ENCODE measurements at places on chromosomes 16 and 17.

GRCh38 chr17:73510981-73511718 lies 133.1 kb downstream of the SDK2 start:
- DNase-seq: no peak

- no peak for DNase-seq
Observed at GRCh38 chr17:60087882-60088669, 9.4 kb upstream of the HEATR6 start.

- DNase-seq: no peak
Observed at GRCh38 chr16:20903899-20904506, 3.4 kb downstream of the LYRM1 start.

DNA sequence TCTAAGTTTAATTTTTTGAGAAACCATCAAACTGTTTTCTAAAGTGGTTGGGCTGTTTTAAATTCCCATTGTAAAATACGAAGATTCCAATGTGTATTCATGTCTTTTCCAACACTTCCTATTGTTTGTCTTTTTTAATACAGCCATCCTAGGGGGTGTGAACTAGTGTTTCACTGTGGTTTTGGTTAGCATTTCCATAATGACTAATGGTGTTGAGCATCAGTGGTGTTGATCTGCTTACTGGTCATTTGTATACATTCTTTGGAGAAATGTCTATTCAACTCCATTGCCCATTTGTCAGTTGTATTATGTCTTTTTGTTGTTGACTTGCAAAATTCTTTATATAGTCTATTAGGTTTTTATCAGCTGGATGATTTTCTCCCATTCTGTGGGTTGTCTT lies 239.2 kb upstream of the AXIN2 start:
- no peak for DNase-seq

GRCh38 chr17:79839356-79840268 lies at the start of gene CBX4:
Gene CBX4 (minus strand): TSS chr17:79839440. CDS start chr17:79839251, 189 bp downstream.
- DNase-seq: peak; percentile 83

GRCh38 chr17:50935221-50935995 lies 69.3 kb upstream of the TOB1 start:
- DNase-seq: no peak

- no peak for DNase-seq
Observed at GRCh38 chr17:44921122-44921882, 6.0 kb upstream of the GFAP start.

DNA sequence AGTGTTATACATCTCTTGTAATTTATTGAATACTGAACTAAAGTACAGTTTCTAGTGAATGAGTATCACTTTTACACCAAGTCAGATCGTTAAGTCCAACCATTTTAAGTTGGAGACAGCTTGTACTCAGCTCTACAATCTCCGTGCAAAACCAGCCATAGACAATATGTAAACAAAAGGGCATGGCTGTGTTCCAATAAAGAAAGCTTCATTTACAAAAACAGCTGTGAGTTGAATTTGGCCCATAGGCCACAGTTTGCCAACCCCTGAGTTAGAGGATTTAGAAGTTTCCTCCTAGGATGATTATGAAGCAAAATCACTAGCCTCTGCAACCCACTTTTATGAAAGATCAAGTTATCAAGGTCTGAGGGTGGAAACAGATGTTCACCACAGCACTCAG lies 105.7 kb upstream of the RCVRN start:
- DNase-seq: no peak

- no peak for DNase-seq
Observed at GRCh38 chr17:56629531-56630075, 36.1 kb downstream of the NOG start.

- DNase-seq: no peak
Observed at GRCh38 chr16:16915771-16916170, 536.8 kb downstream of the NPIPA7 start.

DNA sequence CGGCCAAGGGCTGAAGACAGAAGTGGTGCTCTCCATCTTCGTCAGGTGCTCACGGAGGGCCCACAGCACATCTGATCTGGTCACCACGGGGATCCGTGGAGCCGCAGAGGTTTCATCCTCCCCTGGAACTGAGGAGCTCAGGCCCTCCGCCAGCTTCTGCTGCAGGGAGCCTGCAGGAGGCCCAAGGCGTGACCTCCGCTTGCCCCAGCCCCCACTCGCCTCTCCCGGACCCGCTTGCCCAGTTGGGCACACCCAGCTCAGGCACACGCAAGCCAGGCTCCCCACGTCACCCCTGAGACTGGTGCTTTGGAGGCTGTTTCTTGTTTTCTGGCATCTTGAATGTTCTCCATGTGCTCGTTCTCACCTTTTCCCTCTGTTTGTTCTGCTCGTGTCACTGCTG lies 39.4 kb upstream of the CHMP6 start:
- no peak for DNase-seq

GRCh38 chr17:66450008-66450851 lies 147.8 kb downstream of the PRKCA start:
- no peak for DNase-seq

GRCh38 chr17:35432176-35433074 lies at the start of gene SLFN12:
Gene SLFN12 (minus strand): TSS chr17:35432500. CDS start chr17:35423028, 9,472 bp downstream.
- DNase-seq: no peak

DNA sequence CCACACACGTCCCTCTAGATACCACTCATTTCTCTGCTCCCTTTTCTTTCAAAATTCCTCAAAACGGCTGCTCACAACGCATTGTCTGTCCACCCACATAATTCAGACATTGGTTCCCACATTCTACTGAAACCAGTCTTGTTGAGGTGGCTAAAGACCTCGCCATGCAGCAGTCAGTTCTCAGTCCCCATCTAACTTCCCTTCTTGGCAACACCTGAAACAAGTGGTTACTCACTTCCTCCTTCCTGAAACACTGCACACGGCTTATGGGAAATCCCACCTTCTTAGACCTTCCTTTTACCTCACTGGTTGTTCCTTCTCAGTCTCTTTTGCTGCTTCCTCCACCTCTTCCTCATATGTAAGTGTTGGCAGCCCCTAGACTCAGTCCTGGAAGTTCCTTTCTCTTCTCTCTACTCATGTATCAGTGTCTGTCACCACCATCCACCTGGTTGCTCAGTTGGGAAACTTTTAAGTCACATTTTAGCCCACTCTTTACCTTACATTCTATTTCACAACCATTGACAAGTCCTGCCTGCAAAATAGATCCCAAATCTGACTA lies 277.1 kb downstream of the CEP112 start:
- DNase-seq: no peak

DNA sequence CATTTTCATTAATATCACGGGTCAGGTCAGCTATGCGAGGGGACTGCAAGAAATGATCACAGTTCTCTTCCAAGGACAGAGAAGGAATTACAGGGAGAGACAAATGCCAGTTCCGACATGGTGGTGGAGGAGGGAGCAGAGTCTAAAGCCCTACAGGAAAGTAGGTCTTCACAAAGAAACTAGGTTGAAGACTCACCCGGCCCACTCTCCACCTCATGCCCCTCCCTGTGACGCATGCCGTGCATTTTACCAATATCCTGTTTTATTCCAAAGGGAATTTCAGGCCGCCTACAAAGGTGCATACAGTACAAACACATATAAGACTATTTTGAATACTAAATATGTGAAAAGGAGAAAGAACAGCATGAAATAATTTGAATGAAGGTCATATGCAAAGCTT lies 56.8 kb downstream of the CDH11 start:
- no peak for DNase-seq

- no peak for DNase-seq
Observed at GRCh38 chr16:645852-646678, 3.1 kb upstream of the WDR90 start.

DNA sequence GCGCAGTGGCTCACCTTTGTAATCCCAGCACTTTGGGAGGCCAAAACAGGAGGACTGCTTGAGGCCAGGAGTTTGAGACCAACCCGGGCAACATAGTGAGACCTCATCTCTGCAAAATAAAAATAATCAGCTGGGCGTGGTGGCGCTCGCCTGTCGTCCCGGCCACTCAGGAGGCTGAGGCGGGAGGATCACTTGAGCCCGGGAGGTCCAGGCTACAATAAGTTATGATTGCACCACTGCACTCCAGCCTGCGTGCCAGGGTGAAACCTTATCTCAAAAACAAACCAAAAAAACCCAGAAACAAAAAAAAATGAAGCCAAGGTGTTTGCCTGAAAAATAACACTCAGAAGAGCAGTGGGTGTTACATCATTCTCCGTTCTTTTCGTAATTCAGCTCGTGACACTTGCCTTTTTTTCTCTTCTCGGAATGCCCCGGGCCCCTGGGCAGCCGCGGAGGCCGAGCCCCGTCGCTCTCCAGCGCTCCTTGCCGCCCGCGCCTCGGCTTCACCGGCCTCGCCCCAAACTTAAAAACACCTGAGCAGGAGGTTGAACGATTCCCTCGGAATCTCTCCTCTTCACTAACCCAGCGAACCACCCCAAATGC lies 17.0 kb downstream of the PRCD start:
- no peak for DNase-seq

GRCh38 chr17:42107597-42108576 lies 4.6 kb downstream of the DHX58 start:
- DNase-seq: peak; percentile 82

DNA sequence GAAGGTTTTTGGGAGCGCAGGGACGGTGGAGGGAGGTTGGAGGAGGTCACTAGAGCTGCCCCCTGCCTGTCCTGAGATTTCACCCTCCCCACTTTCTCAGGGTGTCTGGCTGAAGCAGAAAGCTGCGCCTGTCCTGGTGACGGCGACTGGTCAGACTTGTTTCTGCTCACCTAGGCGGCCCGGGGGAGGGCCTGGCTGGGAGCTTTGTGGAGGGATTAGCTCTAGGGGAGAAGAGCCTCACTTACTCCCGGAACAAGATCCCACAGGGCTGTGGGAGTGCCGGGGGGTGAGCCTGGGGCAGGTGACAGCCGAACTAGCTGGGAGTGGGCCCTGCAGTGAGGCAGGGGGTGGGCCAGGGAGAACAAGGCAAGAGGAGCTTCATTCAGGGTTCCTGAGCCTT lies 11.5 kb downstream of the NHERF1 start:
- peak; percentile 49 for DNase-seq

DNA sequence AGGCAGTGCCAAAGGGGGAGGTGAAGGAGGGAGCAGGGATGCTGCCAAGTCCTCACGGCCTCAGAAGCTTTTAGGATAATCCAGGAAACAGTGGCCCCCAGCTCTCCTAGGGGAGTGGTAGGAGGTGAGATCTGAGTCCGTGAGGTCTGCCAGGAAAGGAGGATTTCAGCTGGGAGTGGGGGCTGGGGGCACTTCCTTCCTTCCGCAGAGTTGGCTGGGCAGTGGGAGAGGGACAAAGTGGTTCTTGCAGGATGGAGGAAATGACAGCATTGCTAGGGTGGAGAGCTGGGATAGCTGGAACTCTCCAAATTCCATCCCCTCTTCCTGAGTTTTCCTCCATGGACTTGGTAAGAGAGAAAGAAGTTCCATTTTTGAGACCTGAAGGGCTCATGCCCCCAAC lies 4.8 kb upstream of the SP6 start:
- no peak for DNase-seq

DNA sequence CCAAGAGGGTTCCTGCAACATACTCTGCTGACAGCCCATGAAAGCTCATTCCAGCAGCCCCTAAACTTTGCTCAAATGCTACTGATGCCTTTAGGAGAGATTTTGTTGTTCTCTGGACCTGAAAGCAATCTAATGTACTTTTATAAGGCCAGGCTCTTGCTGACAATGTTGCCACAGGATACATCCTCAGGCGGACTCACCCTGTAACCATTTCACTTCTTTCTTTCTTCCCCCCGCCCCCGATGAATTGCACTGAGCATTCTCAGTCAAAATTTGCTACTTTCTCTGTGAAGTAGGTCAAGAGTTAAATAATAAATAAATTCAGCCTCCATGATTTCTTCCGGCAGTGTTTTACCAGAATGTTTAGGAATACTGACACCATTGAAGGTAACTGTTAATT lies 1.5 kb downstream of the GAS7 start:
- DNase-seq: no peak

DNA sequence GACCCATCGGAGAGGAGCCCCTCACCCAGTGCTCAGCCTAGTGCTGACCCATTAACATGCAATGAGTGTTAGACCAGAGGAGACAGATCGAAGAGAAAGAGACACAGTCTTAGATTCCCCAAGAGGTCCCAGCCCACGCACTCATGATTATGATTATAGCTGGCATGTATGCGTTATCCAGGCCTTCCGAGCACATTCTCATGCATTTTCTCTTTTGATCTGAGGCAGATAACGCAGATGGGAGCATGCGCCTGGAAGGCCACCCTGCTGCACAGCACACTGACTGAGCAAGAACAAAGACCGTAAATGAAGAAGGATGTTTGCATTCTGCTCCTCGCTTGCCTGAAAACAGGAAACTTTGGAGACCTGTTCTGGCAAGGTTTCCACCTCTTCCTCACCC lies 232.7 kb downstream of the SOX9 start:
- DNase-seq: no peak

- DNase-seq: no peak
Observed at GRCh38 chr17:55149485-55149884, 115.3 kb upstream of the HLF start.

DNA sequence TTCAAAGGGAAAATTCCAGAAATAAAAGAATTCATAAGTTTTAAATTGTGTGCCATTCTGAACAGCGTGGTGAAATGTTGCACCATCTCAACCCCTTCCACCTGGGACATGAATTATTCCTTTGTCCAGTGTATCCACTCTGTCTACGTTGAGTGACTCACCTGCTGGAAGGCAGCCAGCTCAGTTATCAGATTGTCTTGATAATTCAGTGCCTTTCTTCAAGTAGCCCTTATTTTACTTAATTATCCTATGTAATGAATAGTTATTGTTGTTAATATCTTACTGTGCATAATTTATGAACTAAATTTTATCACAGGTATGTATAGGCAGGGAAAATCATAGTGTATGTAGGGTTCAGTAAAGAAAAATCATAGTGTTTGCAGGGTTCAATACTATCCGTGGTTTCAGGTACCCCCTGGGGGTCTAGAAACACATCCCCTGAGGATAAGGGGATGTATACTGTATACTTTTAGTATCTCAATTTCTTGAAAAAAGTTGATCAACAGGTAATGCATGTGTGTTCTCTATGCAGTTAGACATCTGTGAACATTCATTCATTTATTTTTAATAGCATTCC lies 7.7 kb upstream of the PCTP start:
- no peak for DNase-seq

GRCh38 chr16:52456368-52456767 lies 90.6 kb downstream of the TOX3 start:
- DNase-seq: no peak

DNA sequence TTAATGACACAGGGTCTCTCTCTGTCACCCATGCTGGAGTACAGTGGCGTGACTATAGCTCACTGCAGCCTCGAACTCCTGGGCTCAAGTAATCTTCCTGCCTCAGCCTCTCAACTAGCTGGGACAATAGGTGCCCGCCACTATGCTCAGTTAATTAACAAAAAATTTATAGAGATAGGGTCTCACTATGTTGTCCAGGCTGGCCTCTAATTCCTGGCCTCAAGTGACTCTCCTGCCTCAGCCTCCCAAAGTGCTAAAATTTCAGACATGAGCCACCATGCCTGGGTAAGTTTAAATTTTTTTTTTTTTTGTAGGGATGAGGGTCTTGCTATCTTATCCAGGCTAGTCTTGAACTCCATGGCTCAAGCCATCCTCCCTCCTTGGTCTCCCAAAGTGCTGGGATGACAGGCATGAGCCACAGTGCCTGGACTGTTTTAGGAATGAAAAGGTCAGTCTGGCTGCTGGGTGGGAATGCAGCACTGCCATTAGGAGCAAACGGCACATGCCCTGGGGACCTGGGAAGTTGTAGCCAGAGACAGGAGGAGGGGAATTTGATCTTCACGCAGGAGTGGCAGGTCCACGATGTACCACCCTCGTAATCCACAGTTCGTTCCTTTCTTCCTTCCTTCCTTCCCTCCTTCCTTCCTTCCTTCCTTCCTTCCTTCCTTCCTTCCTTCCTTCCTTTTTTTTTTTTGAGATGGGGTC lies 106.7 kb downstream of the HAPSTR1 start:
- no peak for DNase-seq

All from progenitor cell of endocrine pancreas (in vitro differentiated cells).